Stimulated activated CD4-positive, alpha-beta T cell treated with anti-CD3 and anti-CD28 coated beads, Interleukin-4, amount 100 ng/mL, for 24 hours (primary cell): ENCODE measurements at places on chromosomes 11 and 22.

DNA sequence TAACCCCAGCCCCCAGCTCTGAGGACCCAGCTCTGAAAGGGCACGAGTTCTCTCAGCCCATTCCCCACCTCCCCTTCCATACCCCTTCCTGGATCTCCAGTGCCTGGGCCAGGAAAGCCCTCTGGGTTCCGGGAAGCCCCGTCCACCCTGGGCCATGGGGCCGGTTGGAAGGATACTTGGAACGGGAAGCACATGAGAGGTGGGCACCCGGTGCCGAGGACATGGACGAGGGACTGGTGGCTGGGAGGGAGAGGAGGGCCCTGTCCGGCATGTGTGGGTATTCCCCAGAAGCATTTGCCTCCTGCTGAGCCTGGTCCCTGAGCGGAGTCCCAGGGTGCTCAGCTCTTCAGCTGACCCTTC, 5.2 kb upstream of the HINFP start:
- DNase-seq, result no peak

GRCh38 chr11:125603207-125603606, 10.6 kb downstream of the STT3A start:
- no peak for DNase-seq

- peak; percentile 11 for DNase-seq
Observed at GRCh38 chr11:114208377-114208776, 87.8 kb upstream of the NNMT start.

DNA sequence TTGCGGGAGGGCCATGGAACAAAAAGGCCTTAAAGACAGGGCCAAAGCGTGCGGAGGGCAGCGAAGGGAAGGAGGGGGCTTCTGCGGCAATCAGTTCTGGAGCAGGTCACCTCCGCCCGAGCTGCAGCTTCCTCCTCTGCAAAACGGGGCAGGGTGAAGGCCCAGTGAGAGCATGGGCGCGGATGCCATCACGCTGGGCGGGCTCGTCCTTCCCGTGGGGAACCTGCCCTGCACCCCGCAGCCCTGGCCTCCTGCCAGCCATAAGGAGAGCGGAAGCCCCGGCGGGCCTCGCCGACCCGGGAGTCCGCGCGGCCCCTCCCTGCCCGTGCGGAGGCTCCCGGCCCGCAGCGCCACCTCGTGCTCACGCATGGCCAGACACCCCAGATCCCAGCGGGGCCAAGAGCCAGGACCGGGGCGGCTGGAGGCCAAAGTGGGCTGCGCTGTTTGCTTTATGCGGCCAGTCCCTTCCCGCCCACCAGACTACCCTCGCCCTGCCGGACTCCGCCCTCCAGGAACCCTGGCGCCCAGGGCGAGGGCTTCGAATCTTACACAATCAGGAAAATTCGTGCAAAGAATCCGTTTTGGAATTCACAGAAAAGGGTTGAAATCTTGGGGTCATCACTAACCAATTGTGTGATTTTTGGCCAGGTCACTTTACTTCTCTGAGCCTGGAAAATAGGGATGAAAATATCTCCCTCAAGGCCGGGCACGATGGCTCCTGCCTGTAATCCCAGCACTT, 16.1 kb downstream of the TSKU start:
- peak; percentile 69 for DNase-seq

DNA sequence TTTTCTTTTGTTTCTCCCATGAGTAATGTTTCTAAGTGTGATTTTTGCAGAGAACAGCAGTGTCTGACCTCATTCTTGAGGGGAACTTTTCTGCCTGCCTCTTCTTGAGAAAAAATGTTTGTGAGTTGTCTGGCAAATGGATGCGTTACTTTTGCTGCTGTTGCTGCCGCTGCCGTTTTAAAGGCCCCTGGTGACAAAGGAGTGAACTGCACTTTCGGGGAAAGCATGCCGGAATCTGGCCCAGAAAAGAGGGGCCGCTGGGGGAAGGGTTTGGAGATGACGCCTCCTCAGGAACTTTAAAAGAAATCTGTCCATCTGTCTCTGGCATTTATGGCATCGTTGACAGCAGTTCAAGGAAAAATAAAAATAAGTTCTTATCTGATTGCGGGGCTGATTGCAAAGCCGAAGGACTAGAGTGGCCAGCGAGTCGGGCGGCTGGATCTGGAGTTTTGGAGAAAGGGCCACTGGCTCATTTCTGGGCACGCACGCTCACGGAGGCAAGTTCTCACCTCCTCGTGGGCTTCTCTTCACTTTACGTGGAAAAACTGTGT, 16.5 kb downstream of the ZBTB16 start:
- DNase-seq, result peak; percentile 41

DNA sequence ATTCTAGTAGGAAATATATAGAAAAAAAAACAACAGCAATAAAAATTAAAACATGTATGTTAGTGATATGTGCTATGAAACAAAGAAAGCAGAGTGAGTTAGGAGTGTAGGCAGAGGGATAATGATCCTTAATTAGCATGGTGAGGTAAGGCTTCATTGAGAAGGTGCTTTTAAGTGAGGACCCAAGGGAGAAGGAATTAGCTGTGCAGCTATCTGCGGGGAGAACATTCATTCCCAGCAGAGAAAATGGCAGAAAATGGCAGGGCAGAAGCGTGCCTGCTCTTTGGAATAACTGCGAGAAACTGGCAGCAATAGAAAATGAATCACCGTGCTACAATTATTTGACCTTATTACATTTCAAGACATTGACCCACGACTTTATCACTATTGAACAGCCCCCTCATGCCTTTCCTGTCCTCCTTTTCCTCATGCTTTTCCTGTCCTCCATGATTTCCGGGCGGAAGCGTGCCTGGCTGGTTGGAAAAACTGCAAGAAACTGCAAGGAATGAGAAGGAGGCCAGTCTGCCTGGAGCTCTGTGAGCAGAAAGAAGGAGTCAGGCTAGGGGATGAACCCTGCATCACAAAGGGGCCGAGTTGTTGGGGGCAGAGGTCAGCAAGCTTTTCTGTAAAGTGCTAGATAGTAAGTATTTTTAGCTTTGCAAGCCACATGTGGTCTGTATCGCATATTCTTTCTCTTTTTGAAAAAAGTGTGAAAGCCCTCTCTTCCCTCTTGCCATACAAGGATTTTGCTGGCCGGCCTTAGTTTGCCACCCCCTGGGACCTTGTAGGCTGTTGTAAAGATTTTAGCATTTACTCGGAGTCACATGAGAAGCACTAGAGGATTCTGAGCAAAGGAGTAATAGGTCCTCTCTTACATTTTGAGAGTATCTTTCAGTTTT, 37.1 kb upstream of the SWAP70 start:
- DNase-seq, result no peak

DNA sequence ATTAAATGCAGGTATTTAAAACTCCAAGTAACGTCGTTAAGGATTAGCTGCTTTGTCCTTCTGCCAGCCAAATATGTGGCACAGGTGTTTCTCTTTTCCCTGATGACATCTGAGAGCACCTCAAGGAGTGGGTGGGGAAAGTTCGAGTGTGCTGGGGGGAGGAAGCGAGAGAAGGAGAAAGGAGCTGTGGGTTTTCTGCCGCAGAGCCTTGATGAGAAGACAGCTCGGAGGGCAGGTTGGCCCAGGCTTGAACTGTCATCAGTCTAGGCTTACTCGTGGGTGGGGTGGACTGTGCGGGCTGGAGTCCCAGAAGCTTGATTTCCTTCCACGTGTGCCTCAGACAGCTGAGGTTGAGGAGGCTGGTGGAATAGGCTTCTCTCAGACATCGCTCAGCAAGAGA, 15.2 kb upstream of the SORL1-AS1 start:
- peak; percentile 86 for DNase-seq

- DNase-seq, result no peak
Observed at GRCh38 chr22:28923826-28924732, 40.7 kb downstream of the ZNRF3 start.

DNA sequence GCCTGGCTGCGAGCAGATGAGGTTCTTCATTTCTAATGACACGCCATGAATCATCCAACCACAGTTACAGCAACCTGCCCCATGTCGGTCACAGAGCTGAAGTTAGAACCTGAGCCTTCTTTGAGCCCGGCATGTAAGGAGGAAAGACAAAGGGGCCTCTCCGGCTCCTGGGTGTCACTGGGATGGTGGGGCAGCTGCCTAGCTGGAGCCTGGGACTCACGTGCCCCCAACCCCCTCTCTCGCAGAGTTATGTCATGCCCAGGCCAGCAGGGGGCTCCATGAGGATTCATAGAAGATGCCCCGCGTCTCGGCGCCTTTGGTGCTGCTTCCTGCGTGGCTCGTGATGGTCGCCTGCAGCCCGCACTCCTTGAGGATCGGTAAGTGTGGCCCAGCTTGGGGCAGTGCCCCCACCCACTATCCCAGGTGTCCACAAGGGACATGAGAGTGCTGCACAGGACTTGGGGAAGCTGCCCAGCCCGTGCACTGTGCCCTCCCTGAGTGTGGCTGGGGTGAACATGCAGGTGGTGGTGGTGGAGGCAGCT, 148.5 kb downstream of the GRIK4 start:
- peak; percentile 6 for DNase-seq

GRCh38 chr22:27424319-27424718, 377.2 kb downstream of the MN1 start:
- no peak for DNase-seq

DNA sequence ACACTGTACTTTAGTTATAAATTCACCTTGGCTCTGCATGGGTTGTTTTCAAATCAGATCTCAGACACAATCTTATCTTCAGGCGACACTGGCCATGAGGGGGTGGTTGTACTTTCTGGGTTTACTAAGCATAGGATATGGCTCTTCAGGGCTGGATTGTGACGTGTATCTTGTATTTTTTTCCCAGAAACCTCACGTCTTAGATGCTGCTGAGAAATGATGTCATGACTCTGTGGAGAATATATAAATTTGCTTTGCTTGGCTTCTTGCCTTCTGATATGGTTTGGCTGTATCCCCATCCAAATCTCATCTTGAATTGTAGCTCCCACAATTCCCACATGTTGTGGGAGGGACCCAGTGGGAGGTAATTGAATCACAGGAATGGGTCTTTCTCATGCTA, 82.8 kb upstream of the VSTM5 start:
- DNase-seq, result no peak

DNA sequence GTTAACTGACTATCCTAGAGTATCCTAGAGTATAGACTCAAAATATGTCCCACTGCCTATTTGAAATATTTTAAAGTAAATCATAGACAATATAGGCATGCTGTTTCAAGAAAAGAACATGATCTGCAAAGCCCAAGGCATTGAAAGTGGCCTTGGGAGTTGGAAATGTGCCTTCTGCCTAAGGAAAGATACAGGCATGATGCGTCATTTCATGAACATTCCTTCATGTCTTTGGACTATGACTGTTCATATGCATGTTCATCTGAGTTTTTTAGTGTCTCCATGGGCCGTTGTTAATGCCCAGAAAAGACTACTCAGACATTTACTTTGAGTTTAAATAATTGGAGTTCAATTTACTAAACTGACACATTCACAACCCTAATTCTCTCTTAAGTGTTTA, 69.7 kb upstream of the PRDM11 start:
- no peak for DNase-seq

DNA sequence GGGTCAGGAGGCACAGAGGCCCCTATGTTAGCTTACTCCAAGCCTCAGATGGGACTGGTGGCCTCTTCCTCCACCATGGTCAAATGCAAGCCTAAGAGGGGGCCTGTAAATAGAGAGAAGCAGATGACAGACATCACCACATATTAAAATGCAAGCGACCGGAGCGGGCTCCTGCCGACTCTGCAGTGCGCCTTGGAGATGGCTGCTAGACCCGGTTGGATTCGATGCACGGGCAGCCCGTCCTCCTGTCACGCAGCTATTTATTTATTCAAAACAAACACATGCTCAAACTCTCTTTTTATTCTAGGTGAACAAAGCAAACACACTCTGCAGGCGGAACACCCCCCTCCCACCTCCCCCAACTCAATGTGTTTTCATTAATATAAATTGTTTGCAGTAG, 208.0 kb downstream of the DSCAML1 start:
- DNase-seq, result no peak

DNA sequence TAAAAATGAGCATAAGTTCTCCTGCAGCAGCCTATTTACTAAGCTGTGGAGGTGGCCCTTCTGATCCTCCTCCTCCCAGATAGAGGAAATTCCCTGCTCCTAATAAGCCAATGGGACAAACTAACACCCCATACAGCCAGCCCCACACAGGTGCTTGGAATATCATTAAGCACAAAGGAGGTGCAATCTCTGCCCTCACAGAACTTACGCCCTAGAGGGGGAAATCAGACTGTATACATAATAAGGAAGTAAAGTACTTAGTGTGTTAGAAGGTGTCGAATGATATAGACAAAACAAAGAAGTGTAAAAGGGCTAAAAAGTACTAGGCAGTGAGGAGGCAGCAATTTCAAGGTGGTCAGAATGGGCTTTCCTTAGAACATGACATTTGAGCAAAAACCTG, 5.8 kb downstream of the MS4A12 start:
- no peak for DNase-seq

GRCh38 chr11:221998-222789, 13.9 kb downstream of the SIRT3 start:
- DNase-seq, result no peak

GRCh38 chr11:63843041-63843440, 4.1 kb downstream of the MARK2 start:
- no peak for DNase-seq

DNA sequence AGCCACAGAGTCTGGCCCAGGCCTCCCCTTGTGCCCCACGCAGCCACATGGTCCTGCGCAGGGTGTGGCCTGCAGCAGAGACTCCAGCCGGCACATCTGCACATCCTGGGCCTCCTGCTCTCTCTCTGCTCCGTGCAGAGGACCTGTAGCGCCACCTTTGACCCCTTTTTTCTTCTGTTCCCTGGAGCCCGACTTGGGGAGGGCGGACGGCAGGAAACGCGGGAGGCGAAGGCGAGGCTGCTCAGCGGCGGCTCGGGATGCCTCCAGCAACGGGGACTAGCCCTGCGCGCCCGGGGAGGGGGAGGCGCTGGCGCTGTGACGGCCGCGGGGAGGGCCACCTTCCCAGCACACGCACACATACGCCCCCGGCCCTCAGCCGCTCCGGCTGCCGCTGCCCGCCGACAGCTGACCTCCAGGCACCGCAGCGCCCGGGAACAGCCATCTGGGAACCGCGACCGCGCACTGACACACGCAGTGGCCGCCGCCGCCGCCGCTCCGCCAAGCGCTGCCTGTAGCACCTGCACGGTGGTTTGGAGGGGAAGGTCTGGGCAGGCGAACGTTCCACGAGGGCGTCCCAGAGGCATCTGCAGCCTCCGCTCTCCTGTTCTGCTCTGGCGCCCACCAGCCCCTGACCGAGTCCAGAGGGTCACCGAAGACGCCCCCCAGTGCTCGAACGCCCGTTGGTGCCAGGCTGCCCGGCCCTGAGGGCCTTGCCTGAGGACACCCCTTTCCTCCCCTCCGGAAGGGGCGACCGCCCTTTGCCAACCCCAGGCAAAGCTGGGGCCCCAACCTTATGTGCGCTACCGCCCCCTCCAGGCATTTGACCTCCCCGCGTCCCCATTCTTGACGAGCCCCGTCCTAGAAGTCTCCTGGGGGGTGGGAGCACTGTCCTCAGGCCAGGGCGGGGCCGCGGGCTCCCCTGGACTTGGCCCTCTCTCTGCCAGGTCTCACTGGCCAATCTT, 16.9 kb upstream of the C22orf42 start:
- DNase-seq, result no peak
